ENCODE measurements at places on chromosomes 4 and X.
A peak's percentile ranks its signal among the peaks of the same experiment; 100 is the strongest.

- DNase-seq = no peak
Observed at GRCh38 chr4:122012735-122013134, 60.9 kb upstream of the TRPC3 start.

DNA sequence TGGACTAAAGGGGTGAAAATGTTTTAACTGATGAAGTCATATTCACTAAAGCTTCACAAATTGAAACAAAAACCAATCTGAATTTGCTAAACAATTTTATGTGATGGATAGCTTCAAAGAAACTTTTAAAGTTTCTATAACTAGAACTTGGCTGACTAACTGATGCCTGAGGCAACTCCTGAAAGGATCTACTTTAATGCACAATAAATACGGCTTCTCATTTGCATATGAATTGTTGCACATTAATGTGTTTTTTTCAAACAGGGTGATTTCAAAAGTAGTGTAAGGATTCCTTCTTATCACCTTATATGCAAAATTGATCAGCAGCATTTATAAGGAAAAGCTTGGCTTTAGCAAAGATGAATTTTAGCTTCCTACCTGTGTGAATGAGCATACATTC lies 58.4 kb upstream of the ATOH1 start:
- no peak for DNase-seq

DNA sequence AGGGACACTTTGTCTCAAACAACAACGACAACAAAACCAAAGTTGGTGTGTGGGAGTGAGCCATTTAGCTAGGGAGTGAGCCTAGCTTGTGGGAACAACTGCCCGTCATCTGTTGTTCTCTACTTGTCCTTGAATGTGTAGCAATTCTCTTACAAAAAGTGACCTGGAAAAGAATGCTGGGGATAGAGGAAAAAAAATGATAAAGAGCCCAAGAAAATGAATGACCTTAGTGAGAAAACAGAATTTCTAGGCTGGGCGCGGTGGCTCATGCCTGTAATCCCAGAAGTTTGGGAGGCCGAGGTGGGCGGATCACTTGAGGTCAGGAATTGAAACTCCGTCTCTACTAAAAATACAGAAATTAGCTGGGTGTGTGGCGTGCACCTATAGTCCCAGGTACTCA lies 19.6 kb downstream of the SEPTIN6 start:
- DNase-seq = no peak

DNA sequence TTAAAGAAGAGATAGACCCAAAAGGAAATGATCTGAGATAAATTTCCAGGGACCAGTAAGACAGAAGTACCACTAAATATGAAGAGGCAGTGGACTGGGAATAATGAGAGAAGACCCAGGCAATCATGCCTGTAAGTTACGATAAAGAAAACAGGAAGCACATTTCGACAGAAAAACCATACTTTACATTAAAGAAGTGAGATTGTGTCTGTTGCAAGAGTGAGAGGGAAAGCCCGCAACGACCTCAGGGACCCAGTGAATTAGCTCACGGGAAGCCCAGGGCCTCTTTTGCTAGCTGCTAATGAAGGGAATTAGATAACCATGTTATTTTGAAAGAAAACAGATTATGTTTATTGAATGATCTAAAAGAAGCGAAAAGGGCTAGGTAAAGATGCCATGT lies 28.9 kb upstream of the ACSL1 start:
- no peak for DNase-seq

GRCh38 chr4:16843831-16844508 lies 54.5 kb downstream of the LDB2 start:
- no peak for DNase-seq

DNA sequence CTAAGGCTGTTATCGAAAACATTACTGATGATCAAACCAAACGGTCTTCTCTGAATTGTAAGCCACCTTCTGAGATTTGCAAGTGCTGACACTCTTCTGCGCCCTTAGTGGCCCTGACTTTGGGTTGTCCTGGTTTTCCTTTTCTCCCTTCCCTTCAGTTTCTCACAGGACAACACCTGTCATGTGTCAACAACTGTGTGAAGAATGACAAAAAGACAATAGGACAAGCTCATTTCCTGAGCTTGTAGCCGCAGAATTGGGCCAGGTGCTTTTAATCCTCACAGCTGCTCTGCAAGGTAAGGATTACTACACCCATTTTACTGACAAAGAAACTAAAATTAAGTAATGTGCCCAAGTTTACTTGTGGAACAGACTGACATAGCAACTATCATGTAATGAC lies 44.9 kb upstream of the TXK start:
- no peak for DNase-seq

DNA sequence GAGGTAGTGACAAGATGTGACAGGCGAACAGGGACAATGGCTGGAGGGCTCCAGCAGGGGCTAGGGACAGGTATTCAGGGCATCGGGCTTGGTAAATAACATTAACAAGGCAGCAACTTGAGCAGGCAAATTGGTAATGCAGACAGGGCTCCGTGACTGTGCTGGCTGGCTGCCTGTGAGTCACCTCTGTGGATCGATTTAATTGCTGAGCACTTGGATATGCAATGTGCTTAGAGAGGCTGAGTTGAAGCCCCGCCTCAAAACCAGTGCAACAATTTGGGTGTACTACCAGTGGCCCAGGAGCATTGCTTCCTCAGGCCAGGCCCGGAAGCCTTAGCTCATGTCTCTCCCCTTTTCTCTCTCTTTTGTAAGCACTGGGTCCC lies 19.5 kb downstream of the CNGA2 start:
- no peak for DNase-seq

DNA sequence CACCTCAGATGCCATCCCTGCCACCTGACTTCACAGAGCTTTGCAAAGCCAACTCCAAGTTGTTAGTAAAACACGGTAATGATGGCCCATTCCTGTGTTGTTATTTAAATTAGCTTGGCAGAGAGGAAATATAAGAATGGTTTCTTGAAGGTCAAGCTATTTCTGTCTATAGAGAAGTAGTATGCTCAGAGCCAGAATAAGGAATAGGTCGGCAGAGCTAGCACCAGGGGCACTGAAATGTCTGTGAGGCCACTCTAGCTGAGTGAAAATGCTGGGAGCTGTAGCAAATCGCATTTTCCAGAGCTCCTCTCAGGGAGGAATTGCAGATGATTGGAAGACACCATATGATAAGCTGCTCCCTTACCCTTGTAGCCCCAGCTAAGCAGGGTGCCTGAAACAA lies 615.4 kb upstream of the NR3C2 start:
- no peak for DNase-seq

GRCh38 chr4:101005659-101006058 lies 341.7 kb downstream of the PPP3CA start:
- no peak for DNase-seq

- DNase-seq = peak; percentile 23
Observed at GRCh38 chr4:123505095-123506010, 108.8 kb downstream of the SPRY1 start.

GRCh38 chr4:189124149-189124758 lies 816.4 kb upstream of the FRG1 start:
- peak; percentile 54 for DNase-seq

GRCh38 chrX:136047969-136048368 lies 62.7 kb downstream of the SLC9A6 start:
- no peak for DNase-seq

DNA sequence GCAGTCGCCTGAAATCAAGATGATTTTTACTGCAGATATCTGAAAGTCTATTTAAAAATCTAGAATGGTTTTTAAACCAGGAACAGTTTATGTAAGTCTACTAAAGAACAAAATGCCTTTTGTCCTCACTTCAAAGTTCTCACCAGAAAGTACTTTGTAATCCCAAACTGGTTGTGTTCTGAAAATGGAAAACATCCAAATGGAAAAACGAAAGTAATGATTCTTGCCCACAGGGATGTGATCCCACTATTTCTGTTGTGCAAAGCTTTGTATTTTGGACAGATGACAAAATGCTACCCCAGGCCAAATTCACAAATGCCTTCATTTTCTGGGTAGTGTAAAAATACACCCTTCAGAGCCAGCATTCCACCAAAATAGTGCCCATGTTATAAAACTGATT lies 265.5 kb upstream of the FTHL17 start:
- DNase-seq = no peak

DNA sequence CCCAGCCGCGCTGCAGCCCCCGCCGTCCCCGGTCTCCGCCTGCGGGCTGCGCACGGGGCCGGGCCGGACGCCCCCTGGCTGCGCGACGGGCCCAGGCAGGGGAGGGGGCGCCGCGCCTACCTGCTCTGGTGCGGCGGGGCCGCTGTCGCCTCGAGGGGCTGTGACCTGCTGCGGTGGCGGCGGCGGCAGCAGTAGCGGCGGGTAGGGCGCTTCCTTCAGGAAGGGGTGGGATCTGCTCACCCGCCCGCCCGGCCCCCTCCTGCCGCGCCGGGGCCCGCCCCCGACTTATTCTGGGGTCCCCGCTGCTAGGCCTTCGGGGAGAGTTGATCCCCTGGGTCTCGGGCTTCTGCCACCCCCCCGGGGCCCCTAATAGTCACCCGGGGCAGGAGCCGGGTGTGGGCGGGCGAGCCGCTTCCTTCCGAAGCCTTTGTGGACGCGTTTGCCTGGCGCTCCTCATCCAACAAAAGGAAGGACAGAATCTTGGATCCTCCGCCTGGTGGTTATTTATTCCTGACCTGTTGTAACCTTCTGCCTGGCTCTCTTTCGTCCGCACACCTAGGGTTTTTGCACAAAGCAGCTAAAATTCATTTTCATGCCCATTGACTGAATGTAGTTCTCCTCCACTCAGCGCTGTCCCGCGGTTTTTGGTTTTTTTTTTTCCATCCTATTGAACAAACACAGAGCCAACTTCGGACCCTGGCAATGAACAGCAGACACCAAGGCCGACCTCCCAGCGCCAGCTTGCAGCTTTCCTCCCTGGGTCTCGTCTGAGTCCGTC lies at the start of gene TMEM150C:
TSS of gene TMEM150C (minus strand) at position 203 of the 778 bp plus-strand sequence. CDS start 57,331 bp downstream, outside the sequence.
- DNase-seq = no peak

GRCh38 chrX:44022964-44023363 lies 49.8 kb upstream of the NDP start:
- peak; percentile 31 for DNase-seq

DNA sequence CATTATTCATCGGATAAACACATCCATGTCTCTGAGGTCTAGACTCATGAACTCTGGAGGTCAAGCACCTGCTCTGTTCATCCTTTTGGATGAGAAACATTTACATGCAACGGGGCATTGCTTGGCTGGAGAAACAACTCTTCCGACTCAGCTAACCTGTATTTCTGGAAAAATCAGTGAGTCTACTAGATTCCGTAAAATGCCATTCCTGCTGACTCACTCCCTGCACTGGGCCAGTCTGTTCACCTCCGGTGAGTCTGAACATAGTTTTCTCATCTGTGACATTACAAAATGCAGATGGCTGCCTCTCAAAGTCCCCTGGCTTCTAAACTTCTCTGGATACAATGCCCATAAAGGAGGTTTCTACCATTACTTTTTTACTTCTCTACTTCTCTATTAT lies 185.7 kb upstream of the HS3ST1 start:
- peak; percentile 86 for DNase-seq

DNA sequence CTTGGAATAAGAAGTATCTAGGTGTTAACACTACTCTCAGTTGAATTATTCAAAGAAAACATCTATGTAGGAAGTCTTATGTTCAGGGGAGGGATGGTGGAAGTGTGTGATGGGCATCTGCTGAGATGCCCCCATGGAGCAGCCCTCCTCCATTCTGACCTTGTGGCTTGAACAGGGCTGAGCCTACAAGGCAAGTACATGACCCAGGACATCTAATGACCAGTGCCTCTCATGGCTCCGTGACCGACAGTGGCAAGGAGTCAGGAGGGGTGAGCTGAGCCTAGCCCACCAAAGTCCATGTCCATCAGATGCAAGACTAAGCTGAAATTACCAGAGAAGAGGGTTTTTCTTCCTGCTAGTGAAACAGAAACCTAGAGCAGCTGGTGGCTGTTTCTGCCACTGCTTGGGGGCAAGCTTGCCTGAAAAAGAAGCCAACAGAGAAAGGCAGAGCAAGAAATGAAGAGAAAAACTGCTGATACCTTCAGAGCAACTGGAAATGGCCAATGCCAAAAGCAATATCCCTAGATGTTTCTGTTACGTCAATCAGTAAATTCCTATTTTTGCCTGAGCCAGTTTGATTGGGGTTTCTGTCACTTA lies 113.5 kb downstream of the TSPAN5 start:
- DNase-seq = no peak

DNA sequence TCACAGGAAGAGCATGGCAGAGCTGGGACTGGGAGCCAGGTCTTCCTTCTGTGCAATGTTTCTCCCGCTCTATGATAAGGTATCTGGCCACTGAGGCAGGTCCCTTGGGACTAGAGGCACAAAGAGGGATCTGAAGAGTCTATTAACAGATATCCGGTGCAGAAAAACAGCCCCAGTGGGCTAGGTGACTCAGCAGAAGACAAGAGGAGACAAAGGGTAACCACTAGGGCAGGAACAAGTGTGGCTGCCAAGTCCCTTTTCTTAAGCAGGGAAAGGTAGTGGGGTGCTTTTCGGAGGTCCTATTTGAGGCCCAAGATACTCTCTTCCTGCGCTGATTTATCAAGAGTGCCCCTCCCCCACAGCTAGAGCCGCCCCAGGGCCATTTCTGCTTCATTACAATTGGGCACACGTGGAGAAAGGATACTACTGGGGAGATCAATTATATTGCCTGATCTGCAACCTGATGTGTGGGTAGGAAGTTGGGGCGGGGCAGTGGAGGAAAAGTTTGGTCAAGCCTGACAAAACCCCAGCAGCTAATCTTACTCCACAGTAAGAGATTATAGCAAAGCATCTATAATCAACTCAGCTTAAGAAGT lies at the start of gene DGAT2L6:
TSS of gene DGAT2L6 (plus strand) at position 546 of the 596 bp plus-strand sequence. CDS start 100 bp downstream, outside the sequence.
- DNase-seq = no peak

DNA sequence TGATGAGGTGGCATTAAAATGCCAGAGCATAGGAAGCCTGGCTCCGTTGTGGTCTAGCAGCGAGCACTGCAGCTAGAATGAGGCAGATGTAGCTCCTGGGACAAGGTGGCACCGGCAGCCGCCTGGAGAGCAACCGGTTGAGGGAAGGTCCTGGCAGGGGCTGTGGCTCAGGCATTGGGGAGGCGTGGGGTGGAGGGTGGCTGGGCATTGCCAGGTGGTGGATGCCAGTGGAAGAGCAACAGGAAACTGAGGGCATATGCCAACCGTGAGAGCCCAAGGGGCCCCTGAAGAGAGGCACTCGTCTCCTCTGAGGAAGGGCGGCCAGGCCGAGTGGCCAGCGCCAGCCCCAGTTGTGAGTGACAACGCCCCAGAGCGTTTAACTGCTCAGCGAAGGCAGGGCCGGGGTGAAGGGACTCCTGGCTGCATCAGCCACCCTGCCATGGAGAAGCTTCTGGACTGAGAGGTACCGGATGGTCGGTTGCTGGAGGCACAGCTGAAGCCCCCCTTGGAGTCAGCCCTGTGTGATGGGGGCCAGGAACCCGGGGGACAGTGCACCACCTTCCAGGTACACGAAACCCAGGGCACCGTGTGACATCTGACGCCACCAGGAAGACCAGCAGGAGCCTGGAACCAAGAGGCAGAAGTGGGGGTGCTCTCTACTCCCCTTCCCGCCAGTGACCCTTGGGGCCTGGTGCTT lies 13.2 kb upstream of the PDE6B start:
- DNase-seq = no peak

GRCh38 chr4:145482209-145483037 lies 770 bp downstream of the SMAD1 start:
- DNase-seq = peak; percentile 61

- no peak for DNase-seq
Observed at GRCh38 chr4:167421201-167421600, 186.9 kb upstream of the SPOCK3 start.

- peak; percentile 35 for DNase-seq
Observed at GRCh38 chrX:19382555-19383145, 38.9 kb downstream of the PDHA1 start.
